PC-9 (cell line): ENCODE measurements at places on chromosomes 7 and 10. TPM values are rescaled to one million over a fixed set of nuclear protein-coding genes. Genes with fewer than 3 reads are reported as not detected.

The TMEM72 gene
- not detected in 2 replicates for total RNA-seq

The CDK14 gene
- 39.1 and 41.6 TPM in 2 replicates for total RNA-seq

DNA sequence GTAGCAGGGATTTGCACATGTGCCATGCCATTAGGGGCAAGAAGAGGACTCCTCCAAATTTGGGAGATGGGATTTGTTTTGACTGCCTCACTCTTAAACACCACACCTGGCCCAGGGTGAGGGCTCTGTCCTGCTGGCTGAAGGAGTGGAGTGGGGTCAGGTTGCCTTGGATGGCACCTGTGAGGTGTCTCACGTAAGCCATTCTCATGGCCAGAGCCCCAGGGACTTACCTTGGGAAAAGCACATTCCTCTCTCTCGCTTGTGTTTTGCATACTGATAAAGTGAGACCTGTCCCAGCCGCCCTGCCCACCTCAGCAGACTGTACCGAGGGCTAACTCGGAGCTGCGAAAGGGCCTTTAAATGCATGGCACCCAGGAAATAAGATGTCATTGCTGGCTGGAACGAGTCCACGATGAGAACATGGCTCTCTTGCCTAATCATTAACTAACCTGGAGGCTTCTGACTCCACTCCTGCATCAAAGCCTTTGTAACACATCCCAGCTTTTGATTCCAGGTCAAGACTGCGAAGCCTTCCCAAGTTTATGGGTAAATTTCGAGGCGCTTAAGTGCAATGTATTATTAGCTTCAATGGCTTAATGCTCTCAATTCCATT lies 184.0 kb upstream of the RNF32 start:
- no peak for DNase-seq

DNA sequence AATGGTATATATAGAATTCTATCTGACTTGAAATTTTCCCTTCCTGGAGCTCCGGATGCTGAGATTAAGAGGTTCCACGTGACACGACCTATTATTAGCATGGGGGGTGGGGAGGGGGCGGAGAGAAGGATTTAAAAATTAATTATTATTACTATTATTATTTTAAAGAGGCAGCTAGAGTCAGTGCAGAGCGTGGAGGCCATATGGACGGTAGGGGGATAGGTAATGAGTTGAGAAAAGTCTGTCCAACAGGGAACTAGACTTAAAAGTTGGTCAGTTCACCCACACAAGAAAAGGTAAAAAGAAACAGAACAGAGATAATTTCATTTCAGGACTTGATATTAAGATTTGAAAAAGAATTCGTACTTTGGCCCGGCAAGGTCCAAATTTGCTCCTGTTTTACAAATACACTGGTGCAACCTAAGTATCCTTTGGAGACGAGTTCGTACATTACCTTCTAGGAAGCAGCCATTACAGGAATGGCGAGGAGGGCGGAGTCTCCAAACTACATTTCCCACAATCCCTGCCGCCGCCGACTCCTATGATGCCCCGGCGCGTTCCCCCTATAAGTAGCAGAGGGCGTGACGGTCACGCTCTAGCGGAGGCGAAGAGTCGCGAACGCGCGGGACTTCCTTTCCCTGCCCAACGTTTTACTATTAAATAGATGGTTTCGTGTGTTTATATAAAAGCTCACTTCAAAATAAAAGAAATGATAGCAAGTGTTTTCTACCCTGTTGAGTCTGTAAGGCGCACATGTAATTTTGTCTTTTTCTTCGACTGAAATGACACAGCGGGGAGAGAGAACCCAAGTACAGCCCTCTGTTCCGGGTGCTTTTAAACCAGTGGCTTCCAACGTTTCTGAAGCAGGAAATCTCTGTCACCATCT lies at the start of gene SMIM30:
Gene SMIM30 (minus strand): TSS at position 481 of the 886 bp plus-strand sequence. CDS start 976 bp downstream, outside the sequence.
- peak; percentile 70 for DNase-seq

DNA sequence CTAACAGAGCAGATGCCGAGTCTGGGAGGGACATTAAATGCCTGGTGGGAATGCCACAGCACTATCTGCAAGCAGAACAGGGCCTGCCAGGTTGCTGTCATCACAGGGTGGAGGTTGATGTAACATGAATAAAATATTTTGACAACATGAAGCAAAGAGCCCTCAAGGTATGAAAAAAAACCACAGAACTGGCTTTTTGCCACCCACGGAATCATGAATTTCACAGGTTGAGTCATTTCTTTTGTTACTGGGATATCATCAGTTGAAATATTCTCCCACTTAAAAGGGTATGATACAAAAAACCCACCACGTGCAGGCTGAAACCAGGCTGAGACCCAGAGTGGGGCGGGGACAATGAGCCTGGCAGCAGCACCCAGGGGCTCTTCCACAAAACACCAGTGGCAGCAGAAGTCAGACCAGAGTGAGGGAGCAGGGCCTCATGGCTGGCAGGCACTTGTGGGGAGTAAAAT lies 220.1 kb downstream of the TNS3 start:
- DNase-seq: peak; percentile 88

- no peak for DNase-seq
Observed at GRCh38 chr7:79749856-79750255, 296.4 kb upstream of the MAGI2 start.

DNA sequence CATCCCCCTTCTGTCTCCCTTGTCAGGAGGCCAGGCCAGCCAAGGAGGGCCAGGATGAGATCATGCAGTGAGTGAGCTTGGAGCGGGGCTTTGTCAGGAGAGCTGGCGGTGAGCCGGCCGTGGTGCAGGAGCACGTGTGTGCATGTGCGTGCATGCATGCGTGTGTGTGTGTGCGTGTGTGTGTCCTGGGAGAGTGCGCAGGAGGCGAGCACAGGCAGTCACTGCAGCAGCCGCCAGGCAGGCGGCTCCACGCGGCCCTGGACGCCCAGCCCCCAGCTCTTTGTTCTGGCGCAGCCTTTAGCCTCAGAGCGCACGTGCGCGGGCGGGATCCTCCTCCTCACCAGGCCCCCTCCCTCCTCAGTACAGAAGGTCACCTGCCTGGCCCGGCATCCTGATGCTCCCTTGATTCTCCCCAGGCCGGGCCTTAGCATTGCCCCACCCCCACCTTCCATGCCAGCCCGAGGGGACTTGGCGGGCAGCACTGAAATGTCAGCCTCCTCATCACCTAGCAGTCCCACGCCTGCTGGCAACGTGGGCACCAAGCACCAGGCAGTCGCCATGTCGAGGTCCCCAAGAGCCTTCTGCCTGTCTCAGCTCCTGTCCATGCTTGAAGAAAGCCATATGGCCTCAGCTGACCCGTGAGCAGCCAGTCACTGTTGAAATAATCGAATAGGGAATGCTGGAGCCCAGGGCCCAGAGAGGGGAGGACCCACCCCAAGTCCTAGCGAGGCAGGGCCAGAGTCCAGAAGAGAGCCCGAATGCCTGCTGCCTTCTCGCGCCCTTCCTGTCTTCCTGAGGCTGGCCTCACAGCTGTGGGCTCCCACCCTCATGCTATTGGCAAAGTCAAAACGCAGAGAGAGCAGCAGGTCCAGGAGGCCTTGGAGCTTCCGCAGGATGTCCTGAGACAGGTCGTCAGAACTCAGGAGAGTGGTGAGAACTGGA lies 125.9 kb upstream of the PPIF start:
- no peak for DNase-seq

GRCh38 chr10:102068216-102068615 lies 3.1 kb downstream of the HPS6 start:
- DNase-seq: no peak

DNA sequence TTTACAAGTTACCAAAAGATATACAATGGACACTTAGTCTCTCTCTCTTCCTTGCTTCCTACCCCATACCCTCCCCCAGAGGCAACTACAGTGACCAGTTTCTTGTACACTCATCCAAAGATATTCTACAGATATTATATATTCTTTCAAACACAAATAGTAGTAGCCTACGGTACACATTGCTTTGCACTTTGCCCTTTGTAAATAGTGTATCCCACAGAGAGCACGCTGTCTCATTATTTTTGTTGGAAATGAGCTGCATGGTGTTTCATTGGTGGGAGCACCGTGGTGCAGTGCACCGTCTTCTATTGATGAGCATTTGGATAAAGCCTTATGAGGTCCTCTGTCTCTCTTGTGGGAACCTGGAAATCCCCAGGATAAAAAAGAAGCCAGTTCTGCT lies 24.2 kb downstream of the STRA8 start:
- DNase-seq: no peak

- DNase-seq: no peak
Observed at GRCh38 chr10:47339759-47340607, 8.2 kb upstream of the RBP3 start.

DNA sequence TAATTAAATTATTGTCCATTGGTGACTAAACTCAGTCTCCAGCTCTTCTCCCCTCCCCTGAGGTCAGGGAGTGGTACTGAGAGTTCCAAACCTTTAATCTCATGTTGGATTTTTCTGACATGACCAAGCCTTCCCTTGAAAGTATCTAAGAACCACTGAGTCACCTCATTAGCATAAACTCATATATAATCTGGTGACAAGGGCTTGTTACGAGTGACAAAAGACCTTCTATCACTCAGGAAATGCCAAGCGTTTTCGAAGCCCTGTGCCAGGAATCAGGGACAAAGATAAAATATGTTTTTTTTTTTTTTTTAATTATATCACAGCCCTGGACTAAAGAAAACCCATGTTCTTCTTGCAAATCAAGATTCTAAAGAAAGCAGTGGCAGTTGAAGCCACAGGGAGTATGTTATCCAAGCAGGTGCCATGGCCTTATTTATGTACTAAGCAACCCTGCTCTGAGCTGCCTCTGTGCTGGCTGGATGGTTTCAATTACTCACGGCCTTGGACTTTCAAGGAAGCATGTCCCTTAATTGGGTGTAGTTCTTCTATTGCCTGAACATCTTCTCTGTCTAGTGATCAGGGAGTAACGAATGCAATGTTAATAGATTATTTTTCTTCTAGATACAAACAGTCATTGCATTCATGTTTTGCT lies 169.0 kb upstream of the PRKCQ start:
- DNase-seq: peak; percentile 52

GRCh38 chr10:90914992-90915765 lies 5.7 kb downstream of the ANKRD1 start:
- no peak for DNase-seq

The RARRES2 gene
- total RNA-seq: not detected in 2 replicates

The ARPC1B gene
- total RNA-seq: 276 and 289 TPM in 2 replicates

- no peak for DNase-seq
Observed at GRCh38 chr7:80725181-80725611, 86.8 kb downstream of the CD36 start.

The CHCHD1 gene
- total RNA-seq: 44.1 and 44.5 TPM in 2 replicates

The HHEX gene
- total RNA-seq: 5.8 and 7.8 TPM in 2 replicates

The SYT15B gene
- 0.94 and 1.1 TPM in 2 replicates for total RNA-seq

DNA sequence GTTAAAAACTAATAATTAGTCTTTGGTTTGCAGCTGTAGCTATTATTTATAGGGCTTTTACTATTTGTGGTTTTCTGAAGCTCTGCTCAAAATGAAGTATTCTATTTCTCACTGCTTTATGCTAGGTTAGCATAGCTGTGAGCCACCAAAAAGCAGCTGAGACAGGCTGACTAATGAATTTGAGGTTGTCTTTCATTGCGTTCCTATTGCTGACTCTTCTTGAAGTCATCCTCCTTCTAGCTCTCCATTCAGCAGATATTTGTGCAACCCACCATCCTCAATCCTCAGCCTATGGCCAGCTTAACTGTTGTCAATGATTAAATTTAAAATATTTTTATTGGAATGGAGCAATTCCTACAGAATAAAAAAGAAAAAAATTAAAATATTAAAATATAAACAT lies 2.1 kb upstream of the RALA start:
- no peak for DNase-seq

- DNase-seq: peak; percentile 46
Observed at GRCh38 chr10:79093658-79094411, 25.1 kb downstream of the ZMIZ1 start.

The ZNF487 gene
- total RNA-seq: 11.8 and 14.5 TPM in 2 replicates

DNA sequence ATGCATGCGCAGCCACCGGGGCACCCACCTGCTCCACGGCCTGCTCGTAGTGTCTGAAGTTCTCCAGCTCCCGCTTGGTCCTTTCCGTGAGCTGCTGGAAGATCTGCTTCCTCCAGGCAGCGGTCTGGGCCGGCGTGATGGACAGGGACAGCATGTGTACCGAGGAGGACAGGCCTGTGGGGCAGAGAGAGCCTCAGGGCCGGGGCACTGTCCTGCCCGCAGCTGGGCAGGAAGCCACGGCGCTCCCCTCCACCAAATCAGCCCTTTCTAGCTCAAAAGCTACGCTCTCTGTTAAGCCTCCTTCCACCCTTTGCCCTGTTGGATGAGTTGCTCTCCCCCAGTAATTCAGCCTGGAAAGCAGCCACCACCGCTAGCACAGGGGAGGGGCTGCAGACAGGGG lies 19.2 kb downstream of the TECPR1 start:
- DNase-seq: no peak

- DNase-seq: peak; percentile 83
Observed at GRCh38 chr7:112481833-112482670, 1.3 kb downstream of the LSMEM1 start.

- DNase-seq: no peak
Observed at GRCh38 chr10:132861116-132861691, 75.3 kb upstream of the NKX6-2 start.

- no peak for DNase-seq
Observed at GRCh38 chr7:2637505-2638223, 5.9 kb downstream of the TTYH3 start.

DNA sequence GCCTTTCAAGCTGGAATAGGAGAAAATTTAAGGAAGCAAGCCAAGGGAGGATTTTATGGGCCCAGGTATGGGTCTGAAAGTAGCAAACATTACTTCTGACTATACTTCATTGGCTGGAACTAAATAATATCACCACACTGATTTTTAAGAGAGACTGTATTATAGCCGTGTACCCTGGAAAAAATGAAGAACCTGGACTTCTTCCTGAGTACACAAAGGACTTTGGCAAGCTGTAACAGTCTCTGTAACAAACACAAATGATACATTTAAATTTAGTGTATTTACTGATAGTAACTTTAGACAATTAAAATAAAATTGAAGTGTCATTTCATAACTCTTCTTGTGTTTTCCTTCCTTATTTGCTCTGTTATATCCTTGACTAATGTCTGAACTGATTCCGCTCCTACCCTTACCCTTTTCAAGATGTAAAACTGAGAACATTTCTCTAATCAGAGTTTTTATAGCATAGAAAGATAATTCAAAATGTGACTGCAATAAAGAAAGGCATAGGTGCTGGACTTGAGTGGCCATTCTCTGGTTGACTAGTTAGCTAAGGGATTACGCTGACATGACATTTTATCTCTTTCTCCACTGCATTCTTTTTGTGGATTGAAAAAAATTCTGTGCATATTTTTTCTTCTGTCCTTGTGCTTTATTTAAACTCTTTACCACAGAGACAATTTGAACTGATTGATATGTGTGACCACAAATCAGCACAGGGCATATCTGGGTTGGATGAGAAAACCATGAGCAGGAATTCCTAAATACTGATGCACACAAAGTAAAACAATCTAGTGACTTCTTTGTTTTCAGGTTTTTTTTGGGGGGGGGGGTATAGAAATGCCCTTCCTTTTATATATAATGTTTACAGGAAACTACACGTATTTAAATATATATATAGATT lies 349.7 kb downstream of the MDFIC start:
- DNase-seq: no peak

- DNase-seq: no peak
Observed at GRCh38 chr10:43252166-43252782, 14.6 kb downstream of the RASGEF1A start.
